ENCODE measurements at places on chromosomes 5 and 9.
A peak's percentile ranks its signal among the peaks of the same experiment; 100 is the strongest.

- no peak for DNase-seq
These were observed 6.4 kb downstream of the GRIA1 start for GRCh38 chr5:153496835-153497234.

GRCh38 chr5:176735383-176736265, 74.7 kb upstream of the UNC5A start:
- DNase-seq = no peak

DNA sequence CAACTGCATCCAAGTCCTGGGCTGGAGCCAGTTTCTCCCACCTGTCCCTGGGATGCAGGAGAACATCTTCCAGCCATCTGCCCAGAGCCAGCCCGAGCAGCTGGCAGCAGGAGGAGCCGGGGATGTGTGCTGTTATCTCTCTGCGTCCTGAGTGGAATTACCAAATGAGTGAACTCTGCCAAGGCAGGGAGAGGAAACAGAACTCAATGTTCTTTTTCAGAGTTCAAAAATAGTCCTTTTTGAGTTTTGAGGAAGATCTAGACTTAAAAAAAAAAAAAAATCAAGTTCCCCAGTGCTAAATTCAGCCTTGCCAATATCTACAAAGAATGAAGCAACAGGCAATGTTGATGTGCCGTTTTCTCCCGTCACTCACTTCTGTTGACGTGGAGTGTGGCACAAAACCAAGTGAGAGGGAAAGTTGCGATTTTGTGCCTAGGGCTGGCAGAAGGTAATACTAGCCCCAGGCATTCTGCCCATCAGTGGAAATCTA, 56.2 kb downstream of the TMOD1 start:
- DNase-seq = no peak

DNA sequence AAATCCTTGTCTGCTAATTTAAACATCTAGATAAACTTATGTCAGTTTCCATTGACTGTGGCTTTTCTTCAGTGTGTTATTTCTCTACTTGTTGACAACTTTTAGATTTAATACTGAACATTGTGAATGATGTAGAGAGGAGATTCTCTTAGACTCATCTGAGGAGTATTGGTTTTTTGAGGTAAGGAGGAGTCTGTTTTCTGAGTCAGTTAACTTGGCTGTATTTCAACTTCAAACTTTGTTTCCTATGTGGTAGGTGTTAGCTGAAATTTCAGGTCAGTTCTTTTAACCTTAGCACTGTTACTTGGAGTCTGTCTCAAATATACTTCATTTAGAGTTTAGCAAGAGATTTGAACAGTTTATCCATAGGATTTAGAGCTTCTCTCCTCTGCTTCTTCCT, 67.9 kb downstream of the XRCC4 start:
- no peak for DNase-seq

- DNase-seq = no peak
These were observed 4.8 kb upstream of the IER5L start for GRCh38 chr9:129182625-129183494.

DNA sequence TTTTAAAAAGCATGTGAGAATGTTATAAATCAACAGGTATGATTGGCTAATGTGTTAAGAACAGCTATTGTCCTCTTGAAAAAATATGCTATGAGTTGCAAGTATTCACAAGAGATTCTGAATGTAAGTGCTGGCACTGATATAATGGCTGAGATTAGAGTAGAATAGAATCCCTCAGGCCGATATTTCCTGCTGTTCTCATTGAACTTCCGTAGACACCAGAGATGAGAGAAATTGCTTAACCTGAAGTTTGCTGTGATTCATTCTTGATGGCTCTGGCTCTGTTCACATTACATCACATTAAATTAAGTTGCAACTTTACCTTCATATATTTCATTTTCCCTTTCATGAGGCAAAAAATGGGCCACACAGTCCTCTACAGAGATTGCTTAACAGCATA, 114.5 kb downstream of the BAAT start:
- DNase-seq = no peak

GRCh38 chr9:128286440-128286839, 10.4 kb downstream of the SWI5 start:
- DNase-seq = no peak

GRCh38 chr5:142017832-142018427, 5.1 kb upstream of the GNPDA1 start:
- DNase-seq = no peak

DNA sequence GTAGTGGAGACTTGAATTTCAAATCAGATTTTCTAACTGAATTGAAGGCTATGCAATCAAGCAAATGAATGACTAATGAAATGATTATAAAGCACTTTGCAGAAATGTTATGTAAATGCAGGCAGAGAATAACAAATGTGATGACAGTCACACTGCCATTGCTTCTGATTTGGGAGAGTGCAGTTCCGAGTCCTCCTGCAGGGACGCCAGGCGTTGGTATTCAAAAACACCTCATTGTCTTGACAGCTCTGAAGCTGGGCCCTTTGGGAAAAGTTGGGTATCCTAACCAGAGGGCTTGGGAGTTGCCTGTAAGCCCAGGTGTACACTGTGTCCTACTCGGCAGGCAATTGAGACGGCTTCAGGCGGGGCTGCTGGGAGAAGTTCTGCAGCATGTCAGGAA, 57.9 kb downstream of the C5orf15 start:
- DNase-seq = no peak

GRCh38 chr5:134878403-134878802, 4.2 kb downstream of the TXNDC15 start:
- DNase-seq = no peak

GRCh38 chr9:135893104-135893503, 14.2 kb downstream of the CAMSAP1 start:
- DNase-seq = no peak

DNA sequence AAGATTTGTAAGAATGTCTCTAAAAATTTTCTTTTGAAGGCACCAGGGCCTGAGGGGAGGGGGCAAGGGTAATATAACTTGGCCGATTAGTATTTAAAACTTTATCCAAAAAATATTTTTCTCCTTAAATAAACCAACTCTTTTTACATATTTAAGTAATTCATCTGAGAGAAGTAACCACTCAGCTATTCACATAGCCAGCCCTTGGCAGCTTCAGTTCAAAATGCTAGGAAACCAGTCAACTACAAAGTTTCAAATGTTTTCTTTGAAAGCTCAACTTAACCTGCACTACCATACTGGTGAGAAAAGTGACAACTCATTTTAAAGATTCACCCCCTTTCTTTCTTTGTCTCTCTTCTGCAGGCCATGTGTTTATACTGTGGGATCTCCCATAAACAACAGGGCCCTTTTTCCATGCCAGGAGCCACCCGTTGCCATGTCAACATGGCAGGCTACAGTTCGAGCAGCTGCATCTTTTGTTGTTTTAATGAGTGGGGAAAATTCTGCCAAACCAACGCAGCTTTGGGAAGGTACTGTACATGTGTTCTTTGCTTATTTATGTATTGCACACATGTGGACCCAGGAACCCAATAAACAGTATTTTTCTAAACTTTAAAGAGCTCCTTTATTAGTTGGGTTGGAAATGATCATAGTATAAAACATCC, 46.3 kb downstream of the AOPEP start:
- DNase-seq = no peak

- peak; percentile 97 for DNase-seq
These were observed at the start of gene AP3B1 for GRCh38 chr5:78294248-78295034. TSS of gene AP3B1 (minus strand) at chr5:78294698. CDS start at chr5:78294579, 119 bp downstream.

- DNase-seq = no peak
These were observed 144.6 kb upstream of the OTULINL start for GRCh38 chr5:14436801-14437542.

DNA sequence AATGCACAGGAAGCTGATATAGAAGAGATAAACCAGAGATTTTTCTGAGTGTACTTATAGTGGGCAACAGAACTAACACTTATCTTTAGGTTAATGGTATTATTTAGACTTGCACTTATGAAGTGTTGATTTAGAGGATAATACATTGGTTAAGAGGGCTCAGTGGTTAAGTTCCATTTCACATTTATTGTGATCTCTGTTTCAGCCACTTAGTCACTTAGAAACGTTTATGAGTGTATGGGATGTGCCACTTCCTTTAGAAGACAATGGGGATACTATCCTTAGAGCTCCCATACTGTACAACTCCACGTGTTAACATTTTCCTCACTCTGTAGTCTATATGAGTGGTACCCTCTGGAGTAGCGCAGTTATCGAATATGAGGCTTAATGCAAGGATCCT, 57.5 kb downstream of the PIP5K1B start:
- no peak for DNase-seq

GRCh38 chr5:60504342-60504741, 195.6 kb downstream of the DEPDC1B start:
- no peak for DNase-seq

GRCh38 chr9:137987244-137988030, 109.9 kb downstream of the CACNA1B start:
- no peak for DNase-seq

DNA sequence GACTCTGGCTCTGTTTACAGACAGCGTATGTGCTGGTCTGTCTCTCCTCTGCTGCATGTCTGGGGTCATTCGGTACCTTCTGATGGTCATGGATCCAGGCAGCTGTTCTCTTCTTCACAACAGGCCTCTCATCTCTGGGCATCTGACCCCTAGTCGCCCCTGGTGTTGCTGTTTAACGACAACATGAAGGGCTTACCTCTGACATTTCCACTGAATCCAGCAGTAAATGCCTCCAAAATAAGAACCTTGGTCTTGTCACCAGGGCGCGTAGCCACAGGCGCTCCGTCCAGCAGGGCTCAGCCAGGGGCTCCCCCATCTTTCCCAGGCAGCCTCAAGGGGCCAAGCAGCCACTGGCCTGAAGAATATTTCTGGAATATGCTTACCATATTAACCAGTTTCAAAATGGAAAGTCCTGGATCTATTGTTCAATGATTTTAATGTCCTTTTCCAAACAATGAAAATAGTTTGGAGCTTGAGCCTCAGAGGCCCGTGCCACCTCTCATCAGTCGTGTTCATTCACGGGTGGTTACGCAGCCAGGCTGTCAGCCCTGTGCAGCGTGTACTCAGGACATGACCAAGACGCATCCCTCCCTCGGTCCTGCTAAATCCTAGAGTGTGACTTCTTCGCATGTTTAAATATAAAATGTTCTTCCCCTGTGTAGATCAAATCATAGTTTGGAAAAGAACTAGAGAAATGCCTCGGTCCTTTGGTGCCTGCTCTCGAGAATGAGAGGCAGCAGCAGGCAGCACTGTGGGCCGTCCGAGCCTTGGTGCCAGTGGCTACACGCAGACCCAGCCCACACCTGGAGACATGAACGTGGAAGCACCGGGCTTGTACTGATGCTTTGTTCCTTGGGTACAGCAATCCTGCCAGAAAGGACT, 30.1 kb upstream of the LRRC14B start:
- DNase-seq = no peak

- DNase-seq = no peak
These were observed 136.5 kb downstream of the MRPL36 start for GRCh38 chr5:1663186-1663585.

GRCh38 chr5:176369934-176370711, 4.8 kb downstream of the ARL10 start:
- no peak for DNase-seq

- no peak for DNase-seq
These were observed 835.5 kb downstream of the TLE4 start for GRCh38 chr9:80407220-80407619.

DNA sequence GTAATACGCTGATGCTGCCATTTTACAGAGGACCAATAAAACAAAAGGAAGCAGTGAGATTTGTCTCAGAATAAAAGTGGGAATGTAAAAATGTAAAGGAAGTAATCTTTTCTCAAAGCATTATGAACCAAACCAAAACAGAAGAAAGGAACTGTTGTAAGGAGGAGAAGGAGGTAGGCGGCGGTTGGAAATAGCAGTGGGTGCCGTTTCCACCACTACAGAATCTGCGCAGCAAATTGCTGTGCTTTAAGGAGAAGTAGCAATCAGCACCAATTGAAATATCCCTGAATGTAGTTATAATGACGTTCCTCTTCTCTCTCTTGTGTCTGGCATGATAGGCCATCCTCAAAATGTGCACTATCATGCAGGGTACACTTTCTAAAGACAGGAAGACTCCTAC, 455.1 kb upstream of the TLE4 start:
- no peak for DNase-seq

DNA sequence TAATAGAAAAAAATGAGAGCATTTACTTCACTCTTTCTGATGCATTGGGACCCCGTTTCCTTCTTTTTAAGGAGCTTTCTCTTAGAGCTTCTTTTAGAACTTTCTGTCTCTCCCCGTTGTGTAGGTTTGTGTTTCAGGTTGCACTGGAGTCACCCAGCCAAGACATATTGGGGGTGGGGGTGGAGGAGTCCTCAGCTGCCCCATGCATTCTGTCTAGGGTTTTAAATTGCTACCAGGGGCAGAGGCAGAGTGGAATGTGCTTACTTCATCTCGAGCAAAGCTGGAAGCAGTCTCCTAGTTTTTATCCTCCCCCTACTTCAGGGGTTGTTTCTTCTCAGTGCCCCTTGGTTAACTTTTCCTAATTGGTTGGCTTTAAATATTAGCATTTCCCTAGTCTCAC, 9.4 kb downstream of the OR2K2 start:
- DNase-seq = no peak

GRCh38 chr5:23884405-23885031, 377.1 kb downstream of the PRDM9 start:
- DNase-seq = no peak

DNA sequence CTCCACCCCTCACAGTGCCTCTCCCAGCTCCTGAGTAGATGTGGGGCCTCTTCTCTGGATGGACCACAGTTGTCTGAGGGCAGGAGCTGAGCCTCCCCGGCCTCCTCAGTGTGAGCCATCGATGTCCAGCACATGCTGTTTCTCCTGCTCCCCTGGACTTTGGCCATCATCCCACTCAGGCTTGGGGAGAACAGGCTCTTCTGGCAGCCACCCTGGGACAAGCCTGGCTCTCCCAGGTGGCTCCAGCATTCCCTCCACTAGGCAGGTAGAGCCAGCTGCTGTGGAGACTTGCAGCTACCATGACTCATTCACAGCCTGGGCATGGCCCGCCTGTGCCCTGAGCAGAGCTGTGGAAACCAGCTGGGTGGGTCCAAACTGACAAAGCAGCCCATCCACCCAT, 77.0 kb downstream of the CSNK1A1 start:
- DNase-seq = no peak

DNA sequence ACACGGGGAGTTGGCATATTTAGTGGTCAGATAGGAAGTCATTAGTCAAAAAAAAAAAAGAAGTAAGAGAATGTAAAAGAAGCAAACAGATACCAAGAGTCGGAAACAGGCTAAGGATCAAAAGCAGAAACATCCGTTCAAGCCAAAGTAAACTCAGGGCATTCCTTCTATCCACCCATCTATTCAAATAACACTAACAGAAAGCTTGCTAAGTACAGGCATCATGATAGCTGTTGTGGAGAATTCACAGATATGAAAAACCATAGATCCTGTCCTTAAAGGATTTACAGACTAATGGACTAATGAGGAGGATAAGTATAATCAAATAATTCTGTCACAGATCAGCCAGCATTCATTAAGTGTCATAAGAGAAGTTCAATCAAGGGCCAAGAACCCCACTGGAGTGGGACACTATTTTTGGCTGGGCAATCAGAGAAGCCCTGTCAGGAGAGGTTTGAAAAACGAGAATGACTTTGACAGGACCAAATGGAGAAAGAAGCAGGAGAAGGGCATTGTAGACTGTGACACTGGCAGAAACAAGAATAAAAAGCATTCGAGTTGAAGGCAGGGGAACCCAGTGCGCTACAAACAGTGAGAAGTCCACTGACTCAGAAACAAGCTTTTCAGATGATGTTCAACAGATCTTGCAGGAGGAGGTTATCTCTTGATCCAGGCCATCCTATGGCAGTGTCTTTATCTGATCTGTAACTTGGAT, 154.2 kb upstream of the TSLP start:
- no peak for DNase-seq

GRCh38 chr5:93610581-93611272, 27.7 kb downstream of the NR2F1 start:
- no peak for DNase-seq

Data from stimulated activated CD8-positive, alpha-beta memory T cell treated with anti-CD3 and anti-CD28 coated beads, Interleukin-4, amount 100 ng/mL, for 1 hour (primary cell).